ENCODE measurements at places on chromosomes 16 and 17. TPM values are rescaled to one million over a fixed set of nuclear protein-coding genes. Genes with fewer than 3 reads are reported as not detected.
A peak's percentile ranks its signal among the peaks of the same experiment; 100 is the strongest.

TP53TG3B gene
- not detected for polyA plus RNA-seq

CSH2 gene
- not detected for polyA plus RNA-seq

CTNS gene
- 7.2 TPM for polyA plus RNA-seq

DNA sequence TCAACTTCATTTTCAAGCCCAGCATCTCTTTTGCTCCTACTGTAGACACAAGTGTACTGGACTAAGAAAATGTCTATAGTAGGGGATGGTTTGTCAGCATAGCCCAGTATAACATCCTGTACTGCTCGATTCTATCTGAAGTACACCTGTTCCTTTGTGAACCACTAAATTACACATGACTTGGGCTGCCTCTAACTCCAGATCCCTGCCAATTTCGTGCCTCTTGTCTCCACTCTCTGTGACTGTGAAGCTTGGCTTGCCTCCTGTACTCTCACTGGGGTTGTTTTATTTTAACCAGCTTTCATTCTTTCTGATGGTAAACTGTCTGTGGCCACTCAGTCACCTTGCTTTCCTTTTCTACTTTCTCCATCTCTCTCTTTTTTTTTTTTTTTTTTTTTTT is 24.5 kb downstream of the GFOD2 start:
- H3K4me3 ChIP-seq: no peak overlapping the region
- H3K27me3 ChIP-seq: no peaks in the 10 kb centered on the region
- no peak overlapping the region for H3K27ac ChIP-seq
- no peaks in the 10 kb centered on the region for H3K4me1 ChIP-seq
- no peaks in the 10 kb centered on the region for H3K36me3 ChIP-seq

DNA sequence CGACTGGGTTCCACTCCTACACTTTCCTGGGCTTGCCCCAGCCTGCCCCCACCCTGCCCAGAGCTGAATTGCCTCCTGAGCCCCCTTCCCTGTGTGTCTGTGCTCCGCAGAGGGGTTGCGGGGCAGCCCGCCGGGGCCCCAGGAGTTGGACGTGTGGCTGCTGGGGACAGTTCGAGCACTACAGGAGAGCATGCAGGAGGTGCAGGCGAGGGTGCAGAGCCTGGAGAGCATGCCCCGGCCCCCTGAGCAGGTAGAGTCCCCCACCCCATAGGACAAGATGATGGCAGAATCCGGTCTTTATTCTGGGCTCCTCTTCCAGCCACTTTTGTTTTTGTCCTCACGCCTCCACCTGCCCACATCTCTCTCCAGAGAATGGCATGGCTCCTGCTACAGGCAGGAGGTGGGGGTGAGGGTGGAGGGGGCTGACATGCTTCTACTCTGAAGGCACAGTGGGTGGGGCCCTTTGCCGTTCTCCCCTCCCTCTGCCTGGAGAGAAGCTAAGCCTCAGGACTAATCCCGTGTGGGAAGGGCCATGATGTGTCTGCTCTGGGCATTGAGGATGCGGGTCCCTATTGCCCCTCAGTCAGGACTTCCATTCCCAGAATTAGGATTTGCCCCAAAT is 3.5 kb downstream of the ACBD4 start:
- H3K36me3 ChIP-seq: no peaks in the 10 kb centered on the region
- no peak for DNase-seq

DNA sequence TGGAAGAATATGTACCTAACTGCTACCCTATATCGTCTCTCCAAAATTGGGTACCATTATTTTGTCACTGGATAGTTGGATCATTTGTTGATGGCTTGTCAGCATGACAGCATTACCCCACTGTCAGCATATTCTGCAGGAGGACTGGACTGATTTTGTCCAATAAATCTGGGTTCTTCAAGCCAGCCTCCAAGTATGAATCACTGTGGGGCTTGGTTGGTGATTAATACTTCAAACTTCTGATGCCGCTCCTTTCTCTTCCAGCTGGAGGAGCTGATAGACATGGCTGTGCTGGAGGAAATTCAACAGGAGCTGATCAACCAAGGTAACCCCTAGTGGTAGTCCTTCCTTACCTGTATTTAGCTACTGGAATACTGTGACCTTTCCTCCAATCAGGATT is 2.5 kb downstream of the RPAIN start:
- no peak overlapping the region for H3K27ac ChIP-seq
- no peaks in the 10 kb centered on the region for H3K27me3 ChIP-seq
- H3K4me1 ChIP-seq: peaks cover 21% of the 10 kb centered on the region
- no peak overlapping the region for H3K4me3 ChIP-seq
- peaks cover 8% of the 10 kb centered on the region for H3K36me3 ChIP-seq
- peak; percentile 88 for DNase-seq

GRCh38 chr17:76239538-76240274 is 587 bp downstream of the RNF157 start:
- peak overlapping the region; percentile 43 for H3K4me3 ChIP-seq
- H3K4me1 ChIP-seq: no peaks in the 10 kb centered on the region
- H3K36me3 ChIP-seq: no peaks in the 10 kb centered on the region
- DNase-seq: peak; percentile 16
- H3K27ac ChIP-seq: no peak overlapping the region

GRCh38 chr16:64312980-64313379 is 808.9 kb downstream of the CDH11 start:
- H3K27ac ChIP-seq: no peak overlapping the region
- H3K36me3 ChIP-seq: no peaks in the 10 kb centered on the region
- no peaks in the 10 kb centered on the region for H3K27me3 ChIP-seq
- peaks cover 5% of the 10 kb centered on the region for H3K4me1 ChIP-seq
- no peak for DNase-seq
- H3K4me3 ChIP-seq: no peak overlapping the region

DNA sequence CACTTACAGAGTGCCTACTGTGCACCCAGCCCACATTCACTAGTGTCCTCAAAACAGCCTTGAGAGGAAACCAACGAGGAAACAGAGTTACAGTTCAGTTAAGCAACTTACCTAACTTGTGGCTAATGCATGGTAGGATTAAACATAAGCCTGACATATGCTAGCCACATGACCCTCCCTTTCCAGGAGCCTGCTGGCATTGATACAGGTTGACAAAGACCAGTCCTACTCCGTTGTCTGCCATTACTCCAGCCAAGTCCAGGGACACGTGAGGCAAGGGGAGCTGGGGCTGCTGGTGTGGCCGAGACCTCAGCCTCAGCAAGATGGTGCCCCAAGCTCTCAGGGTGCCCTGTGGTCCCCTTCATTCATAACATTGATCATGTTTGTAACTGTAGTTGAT is 37.9 kb downstream of the SNX20 start:
- DNase-seq: no peak
- no peak overlapping the region for H3K4me3 ChIP-seq
- H3K4me1 ChIP-seq: no peaks in the 10 kb centered on the region
- no peak overlapping the region for H3K27ac ChIP-seq

GRCh38 chr17:47742319-47743181 is 9.5 kb downstream of the TBX21 start:
- no peaks in the 10 kb centered on the region for H3K36me3 ChIP-seq
- peaks cover 45% of the 10 kb centered on the region for H3K27me3 ChIP-seq
- no peaks in the 10 kb centered on the region for H3K4me1 ChIP-seq
- no peak overlapping the region for H3K4me3 ChIP-seq
- no peak for DNase-seq

GRCh38 chr17:77755410-77755963 is 203.0 kb upstream of the TNRC6C start:
- H3K27me3 ChIP-seq: peaks cover 20% of the 10 kb centered on the region
- no peak for DNase-seq
- no peak overlapping the region for H3K27ac ChIP-seq
- H3K4me1 ChIP-seq: no peaks in the 10 kb centered on the region

GRCh38 chr16:50880926-50881325 is 139.0 kb downstream of the CYLD start:
- no peaks in the 10 kb centered on the region for H3K4me1 ChIP-seq
- no peaks in the 10 kb centered on the region for H3K27me3 ChIP-seq
- H3K27ac ChIP-seq: no peak overlapping the region
- no peak for DNase-seq

GRCh38 chr16:35751191-35751941 is 2292.0 kb downstream of the TP53TG3F start:
- no peak for DNase-seq
- no peak overlapping the region for H3K4me3 ChIP-seq
- no peaks in the 10 kb centered on the region for H3K36me3 ChIP-seq
- H3K4me1 ChIP-seq: no peaks in the 10 kb centered on the region
- no peaks in the 10 kb centered on the region for H3K27me3 ChIP-seq
- H3K27ac ChIP-seq: no peak overlapping the region

Data from GM23248 (cell line).